Activated CD4-positive, CD25-positive, alpha-beta regulatory T cell (primary cell): ENCODE measurements at places on chromosomes 2 and 18.

- DNase-seq = no peak
Observed at GRCh38 chr2:227325839-227326195, 766 bp downstream of the MFF start.

DNA sequence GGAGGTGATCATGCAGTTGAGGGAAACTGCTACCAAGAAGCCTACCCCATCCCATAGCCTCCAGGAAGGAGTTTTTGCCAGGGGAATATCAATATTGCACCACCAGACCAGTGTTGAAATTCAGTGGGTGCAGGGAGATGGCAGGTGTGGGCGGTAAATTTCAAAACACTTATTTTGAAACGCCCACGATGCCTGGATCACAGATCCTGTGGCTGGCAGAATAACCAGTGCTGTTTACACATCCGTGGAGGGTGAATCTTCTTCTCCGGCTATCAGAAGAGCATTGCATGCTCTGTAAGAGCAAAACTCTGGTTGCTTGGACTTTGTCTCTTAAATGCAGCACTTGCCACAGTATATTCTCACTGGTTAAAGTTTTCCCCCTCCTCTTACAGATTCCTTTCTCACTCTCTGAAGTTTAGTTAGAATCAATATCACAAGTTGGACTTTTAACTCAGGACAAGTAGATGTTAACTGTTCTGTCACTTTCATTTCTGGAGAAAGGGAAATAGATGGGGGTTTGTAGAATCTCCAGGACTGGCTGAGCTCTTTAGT is 70.5 kb upstream of the ZCCHC2 start:
- DNase-seq = no peak

DNA sequence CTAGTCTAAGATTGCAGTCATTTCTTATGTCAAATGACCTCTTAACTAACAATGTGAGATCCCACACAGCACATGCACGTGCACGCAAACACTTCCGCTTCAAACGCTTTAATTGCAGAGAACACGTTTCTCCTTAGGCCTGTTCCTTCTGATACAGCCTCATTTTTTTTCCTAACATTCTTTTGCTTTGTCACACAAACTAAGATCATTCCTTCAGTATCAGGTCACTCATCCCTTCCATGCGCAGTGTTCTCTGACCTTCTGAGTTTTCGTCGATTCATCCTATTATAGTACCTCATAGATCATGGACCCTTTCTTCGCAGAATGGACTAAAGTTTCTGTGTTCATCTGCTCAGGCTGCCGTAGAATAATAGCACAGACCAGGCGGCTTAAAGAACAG is 327.1 kb upstream of the CDH19 start:
- DNase-seq = no peak

GRCh38 chr2:232629129-232629475 is 4.3 kb upstream of the EFHD1 start:
- no peak for DNase-seq

DNA sequence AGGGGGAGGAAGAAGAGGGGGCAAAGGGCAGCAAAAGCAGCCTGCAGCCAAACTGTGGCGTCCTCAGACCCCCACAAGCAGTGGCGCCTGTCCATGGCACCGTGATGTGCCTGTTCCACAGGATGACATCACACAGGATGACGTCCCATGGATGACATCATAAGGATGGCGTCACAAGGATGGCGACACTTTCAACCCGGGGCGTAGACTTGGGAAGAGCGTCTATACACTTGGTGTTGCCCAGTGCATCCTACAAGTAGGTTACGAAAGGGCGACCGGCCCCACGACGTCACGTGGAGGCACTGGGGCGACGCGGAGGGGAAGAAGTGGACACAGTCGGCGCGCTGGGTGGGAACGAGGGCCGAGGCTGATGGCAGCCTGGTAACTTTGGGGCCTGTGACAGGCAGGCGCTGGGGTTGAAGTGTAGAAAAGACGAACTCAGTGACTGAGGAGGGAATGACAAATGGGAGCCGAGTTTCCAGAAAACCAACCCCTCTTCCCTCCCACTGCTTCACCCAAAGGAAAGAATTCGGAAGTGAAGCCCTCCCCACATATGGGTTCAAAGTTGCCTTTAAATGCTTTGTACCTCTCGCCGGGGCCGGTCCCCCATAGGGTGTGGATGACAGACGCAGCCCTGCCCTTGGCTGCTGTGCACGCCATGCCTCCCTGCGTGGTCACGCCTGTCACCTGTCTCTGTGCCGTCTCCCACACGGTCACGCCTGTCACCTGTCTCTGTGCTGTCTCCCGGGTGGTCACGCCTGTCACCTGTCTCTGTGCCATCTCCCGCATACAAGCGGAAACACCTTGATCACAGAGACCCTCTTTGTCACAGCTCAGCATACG is 13.4 kb upstream of the KCNG2 start:
- DNase-seq = no peak
